Left colon (tissue), 2 donors: ENCODE measurements at places on chromosomes 11 and 22.

GRCh38 chr11:8372641-8373381 lies 109.1 kb upstream of the LMO1 start:
- peak; percentile 14 for DNase-seq

- DNase-seq: no peak
These were observed 74.6 kb downstream of the AASDHPPT start for GRCh38 chr11:106152013-106152412.

- no peak for DNase-seq
These were observed 10.5 kb downstream of the AP2A2 start for GRCh38 chr11:936199-936598.

GRCh38 chr11:46277622-46278386 lies at the start of gene CREB3L1:
CREB3L1 (plus strand) TSS chr11:46277662; CDS start chr11:46278112, 450 bp downstream.
- DNase-seq: peak; percentile 85

GRCh38 chr11:73291781-73292524 lies 16.1 kb upstream of the ARHGEF17 start:
- DNase-seq: no peak

DNA sequence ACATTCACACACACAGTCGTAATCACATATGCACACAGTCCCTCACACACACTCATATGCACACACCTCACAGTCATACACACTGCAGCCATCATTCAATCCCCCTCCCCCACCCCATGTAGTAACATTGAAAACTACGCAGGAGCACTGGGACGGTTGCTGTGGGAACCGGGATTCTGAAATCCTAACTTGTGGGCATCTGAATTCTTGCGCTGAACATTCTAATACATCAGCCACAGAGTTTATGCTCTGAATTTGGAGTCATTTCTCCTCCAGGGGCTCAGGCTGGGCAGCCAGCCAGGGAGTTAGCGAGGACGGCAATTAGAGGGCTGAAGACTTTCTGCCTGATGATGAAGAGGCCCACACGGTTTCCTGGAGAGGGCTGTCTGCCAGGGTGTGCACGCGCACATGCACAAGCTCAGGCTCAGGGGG lies 32.7 kb downstream of the CD6 start:
- DNase-seq: no peak
